ENCODE measurements at places on chromosomes 6 and 20.
A peak's percentile ranks its signal among the peaks of the same experiment; 100 is the strongest.

DNA sequence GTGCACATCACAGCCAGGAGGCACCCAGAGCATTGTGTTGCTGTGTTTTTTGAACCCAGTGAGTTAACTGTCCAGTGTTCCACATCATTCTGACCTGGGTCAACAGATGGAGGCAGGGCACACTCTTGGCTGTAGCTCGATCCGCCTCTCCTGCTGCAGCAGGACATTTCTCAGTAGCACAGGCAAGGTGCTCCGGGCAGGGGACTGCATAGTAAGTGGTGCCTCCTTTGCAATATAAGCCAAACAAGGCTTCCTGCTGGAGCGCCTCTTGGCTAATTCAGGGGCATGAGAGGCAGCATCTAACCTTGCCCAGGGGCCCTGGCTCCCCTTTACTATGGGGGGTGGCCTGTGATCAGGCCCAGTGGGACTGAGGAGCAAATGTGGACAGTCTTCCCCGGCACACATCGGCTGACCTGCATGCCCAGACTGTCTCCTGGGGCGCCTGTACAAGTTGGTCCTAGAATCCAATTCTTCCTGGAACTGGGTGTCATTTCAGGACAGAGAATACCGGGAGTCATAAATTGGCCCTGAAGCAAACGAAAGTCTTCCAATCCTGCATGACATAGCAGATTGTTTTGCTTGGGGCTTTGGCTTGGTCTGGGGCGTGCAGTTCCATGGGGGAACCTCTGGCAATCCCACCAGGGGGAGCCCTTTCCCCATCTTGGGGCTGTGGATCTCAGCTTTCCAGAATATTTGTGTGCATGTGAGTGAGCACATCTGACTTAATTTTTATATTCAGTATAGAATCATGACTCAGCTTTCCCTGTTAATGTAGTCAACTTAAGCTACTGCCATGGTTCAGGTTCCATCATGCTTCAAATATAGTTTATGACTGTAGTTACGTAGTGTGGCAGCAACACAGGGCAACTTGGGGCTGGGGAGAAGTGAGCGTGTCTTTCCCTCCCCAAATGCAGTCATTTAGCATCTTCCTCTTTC lies 56.0 kb upstream of the DDR1 start:
- DNase-seq, result peak; percentile 71

DNA sequence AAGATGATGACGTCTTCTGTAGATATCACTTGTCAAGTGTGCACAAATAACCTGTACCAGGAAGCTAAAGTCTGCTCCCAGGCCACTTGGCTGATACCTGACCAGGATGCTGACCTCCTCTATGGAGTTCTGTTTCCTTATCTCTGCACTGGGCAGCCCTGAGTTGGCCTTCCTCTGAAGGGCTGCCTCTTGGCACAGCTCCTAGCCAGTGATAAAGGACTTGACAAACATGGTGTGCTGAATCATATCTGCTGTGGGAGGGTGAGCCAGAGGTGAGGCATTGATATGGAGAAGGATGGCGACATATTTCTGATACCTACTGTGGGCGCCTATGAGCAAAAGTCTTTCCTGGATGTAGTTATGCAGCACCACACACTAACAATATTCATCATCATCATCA lies 32.8 kb upstream of the FOXA2 start:
- DNase-seq, result no peak

- DNase-seq, result no peak
Measured at GRCh38 chr6:9583753-9584352, 831.0 kb downstream of the TFAP2A start.

DNA sequence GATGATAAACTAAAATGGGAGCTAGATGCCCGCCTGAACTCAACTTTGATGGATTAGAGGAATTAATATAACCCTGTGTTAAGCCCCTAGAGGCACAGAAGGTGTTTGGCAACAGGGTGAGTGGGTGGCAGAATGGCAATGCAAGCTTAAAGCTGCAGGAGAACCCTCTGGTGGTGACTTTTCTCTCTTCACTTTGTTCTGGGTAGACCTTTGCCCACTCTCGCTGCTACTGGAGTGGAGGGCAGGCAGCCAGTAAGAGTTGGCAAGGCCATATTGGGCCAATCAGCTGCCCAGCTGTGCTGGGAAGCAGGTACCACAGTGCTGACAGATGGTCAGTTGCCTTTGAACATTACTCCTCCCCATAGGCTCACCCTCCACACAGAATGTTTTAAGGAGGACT lies 468.2 kb downstream of the MMUT start:
- no peak for DNase-seq

- no peak for DNase-seq
Measured at GRCh38 chr6:30964075-30964474, 19.4 kb upstream of the MUC21 start.

- no peak for DNase-seq
Measured at GRCh38 chr20:23205611-23206041, 119.5 kb upstream of the CD93 start.

DNA sequence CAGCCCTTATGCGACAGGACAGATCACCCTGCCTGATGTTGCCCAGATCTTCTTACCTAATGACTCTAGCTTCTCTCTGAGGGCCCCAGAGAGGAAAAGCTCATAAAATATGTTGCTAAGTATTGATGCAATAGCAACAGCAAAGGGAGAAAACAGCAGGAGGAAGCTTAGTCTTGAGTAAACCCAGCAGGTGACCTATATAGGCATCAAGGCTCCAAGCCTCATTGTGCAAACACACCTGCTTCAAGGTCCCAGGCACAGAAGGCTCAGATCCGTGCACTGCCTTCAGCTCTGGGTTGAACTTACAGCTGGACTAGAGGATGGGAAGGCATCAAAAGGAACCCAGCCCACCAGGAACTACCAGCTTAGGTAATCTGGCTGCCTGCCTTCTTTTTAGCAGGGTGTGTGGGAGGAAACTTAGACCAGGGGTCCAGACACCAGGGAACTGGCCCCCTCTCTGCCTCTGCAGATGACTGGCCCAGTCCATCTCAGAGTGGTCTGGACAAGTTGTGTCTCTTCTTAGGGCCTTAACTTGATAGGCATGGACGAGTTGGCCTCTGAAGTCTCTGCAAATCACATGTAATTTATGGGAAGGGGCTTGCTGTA lies 34.4 kb downstream of the TGM3 start:
- peak; percentile 43 for DNase-seq

- DNase-seq, result no peak
Measured at GRCh38 chr20:45070932-45071632, 29.8 kb downstream of the KCNS1 start.

DNA sequence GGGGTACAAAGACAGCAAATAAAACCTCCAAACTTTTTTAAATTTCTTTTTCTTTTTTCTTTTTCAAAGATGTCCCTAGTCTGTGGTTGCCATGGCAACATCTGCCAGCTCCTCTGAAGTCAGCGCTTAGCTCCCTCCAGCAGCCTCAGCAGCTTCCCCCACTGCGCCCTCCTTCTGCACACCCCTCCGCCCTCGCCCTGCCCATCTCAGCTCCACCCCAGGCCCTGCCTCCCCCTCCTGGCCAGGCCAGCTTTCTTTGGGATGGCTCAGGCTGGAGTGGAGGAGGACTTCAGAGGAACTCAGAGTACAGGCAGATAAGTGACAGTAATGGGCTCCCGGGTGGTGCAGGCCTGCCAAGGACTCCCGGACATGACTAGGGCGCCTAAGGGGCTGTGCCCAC lies 104.6 kb downstream of the LRFN2 start:
- DNase-seq, result no peak

DNA sequence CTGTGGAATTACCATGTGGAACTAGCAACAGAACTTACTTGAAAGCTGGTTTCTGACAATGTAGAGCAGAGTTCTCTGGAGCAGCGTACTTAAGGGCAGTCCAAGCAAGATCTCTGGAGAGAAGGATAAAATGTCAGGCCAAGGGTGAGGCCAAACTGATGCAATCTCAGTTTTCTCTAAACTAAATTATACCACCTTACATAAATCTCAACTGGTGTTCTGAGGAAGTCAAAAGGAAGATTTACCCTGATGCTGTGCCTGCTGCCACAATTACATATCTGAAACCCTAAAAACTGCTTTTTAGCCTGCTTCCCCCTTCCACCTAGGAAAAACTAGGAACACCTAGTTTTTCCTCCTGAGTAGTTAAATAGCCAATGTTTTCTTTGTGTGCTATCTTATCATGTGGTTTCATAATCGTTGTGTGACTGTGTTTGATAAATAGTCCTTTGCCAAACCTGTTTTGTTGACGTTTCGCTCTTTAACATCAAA lies 28.1 kb downstream of the NCOA7 start:
- DNase-seq, result no peak

GRCh38 chr6:33787346-33787953 lies 1.5 kb downstream of the LEMD2 start:
- no peak for DNase-seq

GRCh38 chr20:16061351-16061750 lies 511.9 kb downstream of the KIF16B start:
- no peak for DNase-seq

- peak; percentile 74 for DNase-seq
Measured at GRCh38 chr20:23435626-23436539, 3.6 kb upstream of the CSTL1 start.

DNA sequence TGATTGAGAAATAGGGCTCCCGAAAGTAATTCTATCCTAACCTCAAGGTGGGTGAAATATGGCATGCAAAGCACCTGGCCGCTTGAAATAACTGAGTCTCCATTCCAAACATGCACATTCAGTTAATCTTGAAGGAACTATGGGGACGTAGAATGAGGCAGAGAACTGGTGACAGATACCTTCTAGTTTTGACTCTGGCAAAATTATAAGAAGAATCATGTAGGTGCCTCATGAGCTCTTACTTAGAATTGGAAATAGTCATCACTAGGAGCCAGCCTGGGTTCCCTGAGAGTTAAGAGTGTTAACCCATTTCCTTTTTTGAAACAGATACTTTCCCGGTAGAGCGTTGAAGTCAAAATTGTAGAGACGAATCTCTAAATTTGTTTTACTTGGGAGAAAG lies 49.3 kb downstream of the RPF2 start:
- peak; percentile 54 for DNase-seq

DNA sequence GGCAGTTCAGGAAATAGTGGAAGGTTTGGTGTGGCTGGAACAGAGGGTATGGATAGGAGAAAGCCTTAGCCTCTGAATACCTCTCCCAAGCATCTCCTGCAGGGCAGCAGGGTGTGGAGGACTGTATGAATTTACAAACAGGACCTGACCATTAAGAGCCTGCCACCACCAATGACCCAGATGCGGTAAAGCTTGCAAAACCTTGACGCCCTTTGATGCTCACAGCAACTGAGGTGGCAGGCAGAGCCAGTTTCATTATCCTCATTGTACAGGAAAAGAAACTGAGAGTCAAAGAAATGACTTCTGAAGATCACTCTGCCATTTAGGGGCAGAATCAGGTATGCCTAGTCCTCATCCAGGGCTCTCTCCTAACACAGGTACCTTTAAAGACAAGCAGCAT lies 2.4 kb downstream of the HM13 start:
- DNase-seq, result no peak

- no peak for DNase-seq
Measured at GRCh38 chr6:122388945-122389344, 10.5 kb upstream of the HSF2 start.

GRCh38 chr20:22825546-22825945 lies 209.6 kb upstream of the SSTR4 start:
- no peak for DNase-seq

DNA sequence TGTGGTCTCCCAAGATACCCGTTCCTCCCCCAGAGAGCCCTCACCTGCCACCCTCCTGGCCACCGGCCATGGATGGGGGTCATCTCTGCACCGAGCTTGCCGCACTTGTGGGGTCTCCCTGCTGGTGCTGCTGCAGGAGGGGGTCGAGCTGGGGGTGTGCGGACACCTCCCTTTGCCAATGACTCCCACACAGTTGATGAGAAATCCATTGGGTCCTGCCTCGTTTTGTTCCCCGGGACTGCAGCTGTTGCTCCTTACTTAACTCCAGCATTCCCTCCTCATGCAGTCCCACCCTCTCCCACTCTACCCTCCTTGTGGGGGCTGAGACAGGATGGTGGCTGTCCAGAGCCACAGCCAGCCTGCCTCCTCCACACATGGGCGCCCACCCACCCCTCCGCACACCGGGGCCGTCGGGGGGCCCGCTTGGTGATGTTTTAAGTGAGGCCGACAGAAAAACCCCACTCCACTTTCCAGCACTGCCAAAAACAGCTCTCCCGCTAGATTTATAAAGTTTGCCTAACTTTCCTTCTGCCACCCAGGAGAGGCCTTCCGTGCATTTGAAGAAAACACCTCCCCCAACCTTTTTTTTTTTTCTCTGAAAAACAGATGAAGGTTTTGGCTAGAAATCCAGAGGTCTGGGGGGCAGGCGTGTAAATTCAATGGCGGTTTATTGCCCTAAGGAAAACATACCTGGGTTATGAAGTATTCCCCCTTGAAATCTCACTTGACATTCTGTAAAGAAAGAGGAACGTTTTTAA lies 53.5 kb upstream of the APCDD1L start:
- no peak for DNase-seq

- DNase-seq, result no peak
Measured at GRCh38 chr20:58709013-58709702, 16.6 kb downstream of the NPEPL1 start.

GRCh38 chr6:38955861-38956260 lies 92.7 kb upstream of the GLP1R start:
- DNase-seq, result no peak

DNA sequence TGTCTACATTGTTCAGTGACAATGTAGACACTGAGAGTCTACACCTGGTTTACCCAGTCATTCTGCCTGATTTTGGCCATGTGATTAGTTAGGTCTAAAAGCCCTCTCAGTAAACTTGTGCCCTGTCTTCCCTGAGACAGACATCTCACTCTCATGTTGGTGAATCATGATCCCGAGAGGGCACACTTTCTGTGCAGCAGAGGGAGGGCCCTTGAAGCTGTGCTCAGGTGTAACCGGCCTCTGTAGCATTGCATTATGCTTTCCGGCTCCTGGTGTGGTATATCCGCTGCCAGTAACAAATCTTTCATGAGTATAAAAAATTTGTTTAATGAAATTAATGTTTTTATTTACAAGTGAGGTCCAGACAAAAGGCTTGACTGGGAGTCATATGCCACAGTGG lies 85.0 kb downstream of the RALGAPA2 start:
- DNase-seq, result no peak

GRCh38 chr20:32447136-32448027 lies 89.3 kb downstream of the ASXL1 start:
- DNase-seq, result no peak
